ENCODE measurements at places on chromosomes 4 and X. TPM values are rescaled to one million over a fixed set of nuclear protein-coding genes. Genes with fewer than 3 reads are reported as not detected.
A peak's percentile ranks its signal among the peaks of the same experiment; 100 is the strongest.

TCEAL1 gene
- total RNA-seq: 22.3 TPM

GRCh38 chr4:182421753-182422152, 178.6 kb downstream of the TENM3 start:
- DNase-seq: no peak

DNA sequence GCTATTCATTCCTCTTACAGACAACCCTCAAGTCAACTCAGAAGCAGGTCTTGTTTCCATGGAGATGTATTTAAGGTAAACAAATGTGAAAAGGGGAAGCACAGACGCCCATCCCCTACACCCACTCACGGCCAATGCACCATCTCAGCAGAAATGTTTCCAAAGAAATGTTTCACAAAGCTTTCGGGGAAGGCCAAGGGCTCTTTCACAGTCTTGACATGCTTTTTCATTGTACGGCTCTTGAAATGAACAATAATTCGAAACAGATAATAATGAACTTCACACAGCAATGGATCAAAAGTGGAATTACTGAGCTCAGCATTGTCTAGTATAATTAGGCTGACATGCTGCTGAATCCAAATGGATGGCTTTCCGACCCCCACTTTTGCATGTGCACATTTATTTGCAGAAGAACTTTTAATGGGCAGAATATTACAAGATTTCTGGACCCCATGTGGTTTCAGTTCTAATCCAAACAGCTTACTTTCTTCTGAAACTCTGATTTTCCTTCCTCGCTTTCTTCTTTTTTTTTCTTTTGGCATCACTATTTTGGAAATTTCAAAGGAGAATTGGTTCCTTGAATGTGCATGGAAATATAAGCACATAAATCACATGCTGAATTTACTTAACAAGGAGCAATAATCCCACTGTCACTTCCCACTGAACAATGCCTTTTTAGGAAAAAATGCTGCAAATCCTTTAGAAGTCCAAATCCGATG, 160.9 kb downstream of the SMIM20 start:
- no peak for DNase-seq

DNA sequence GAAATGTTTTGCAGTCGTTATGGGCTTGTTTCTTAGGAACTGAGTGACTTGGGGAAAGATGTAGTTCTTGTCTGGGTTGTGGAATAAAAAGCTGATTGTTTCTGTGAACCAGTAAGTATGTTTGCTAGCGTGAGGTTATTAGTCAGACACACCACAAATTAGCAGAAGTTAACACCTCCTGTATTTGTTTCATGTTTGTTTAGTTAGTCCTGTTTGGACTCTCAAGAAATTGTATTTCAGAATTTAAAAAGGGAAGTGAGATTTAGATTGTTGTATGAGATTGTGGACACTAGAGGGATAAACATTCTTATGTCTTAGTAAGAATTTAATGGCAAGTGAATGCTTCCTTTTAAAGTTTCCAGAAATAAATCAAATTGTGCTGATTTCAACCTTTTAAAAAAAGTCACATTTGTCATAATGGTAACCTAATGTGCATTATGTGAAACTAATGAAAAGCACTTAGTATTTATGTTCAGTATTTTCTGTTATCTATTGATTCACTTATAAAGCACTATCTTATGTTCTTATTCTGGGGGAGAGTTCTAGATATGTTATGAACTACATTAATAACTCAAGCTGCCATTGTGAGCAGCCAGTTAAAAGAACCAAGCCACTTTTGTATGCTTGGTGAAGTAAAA, 25.6 kb downstream of the ATP10D start:
- no peak for DNase-seq

DNA sequence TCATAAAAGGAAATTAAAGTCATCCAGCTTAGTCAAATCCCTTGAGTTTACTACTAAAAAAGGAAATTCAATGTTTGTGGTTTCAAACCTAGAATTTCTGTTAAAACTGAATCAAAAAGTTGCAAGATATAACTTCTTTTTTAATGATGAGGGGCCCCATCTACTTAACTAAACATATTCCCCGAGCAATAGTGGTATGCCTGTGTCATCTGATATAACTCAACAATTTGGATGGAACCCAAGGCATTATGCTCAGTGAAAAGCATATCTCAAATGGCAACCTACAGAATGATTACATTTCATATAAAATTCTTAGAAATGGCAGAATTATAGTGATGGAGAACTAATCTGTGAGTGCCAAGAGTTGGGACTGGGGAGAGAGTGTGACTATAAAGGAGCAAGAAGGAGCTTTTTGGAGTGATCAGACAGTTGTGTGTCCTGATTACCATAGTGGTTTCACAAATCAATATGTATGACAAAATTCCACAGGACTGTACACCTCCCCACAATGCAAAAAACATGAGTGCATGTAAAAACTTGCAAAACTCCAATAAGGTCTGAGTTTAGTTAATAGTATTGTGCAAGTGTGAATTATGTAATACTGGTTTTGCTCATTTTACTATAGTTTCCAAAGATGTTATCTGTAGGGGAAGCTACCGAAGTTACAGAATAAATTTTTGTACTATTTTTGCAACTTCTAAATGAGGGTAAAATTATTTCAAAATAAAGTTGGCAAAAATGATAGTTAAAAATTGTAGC, 323.2 kb downstream of the ARHGAP24 start:
- no peak for DNase-seq

MAGEA2 gene
- not detected for total RNA-seq

MAPK10 gene
- total RNA-seq: 38.9 TPM

- no peak for DNase-seq
Measured at GRCh38 chr4:94278781-94279180, 63.9 kb downstream of the HPGDS start.

DNA sequence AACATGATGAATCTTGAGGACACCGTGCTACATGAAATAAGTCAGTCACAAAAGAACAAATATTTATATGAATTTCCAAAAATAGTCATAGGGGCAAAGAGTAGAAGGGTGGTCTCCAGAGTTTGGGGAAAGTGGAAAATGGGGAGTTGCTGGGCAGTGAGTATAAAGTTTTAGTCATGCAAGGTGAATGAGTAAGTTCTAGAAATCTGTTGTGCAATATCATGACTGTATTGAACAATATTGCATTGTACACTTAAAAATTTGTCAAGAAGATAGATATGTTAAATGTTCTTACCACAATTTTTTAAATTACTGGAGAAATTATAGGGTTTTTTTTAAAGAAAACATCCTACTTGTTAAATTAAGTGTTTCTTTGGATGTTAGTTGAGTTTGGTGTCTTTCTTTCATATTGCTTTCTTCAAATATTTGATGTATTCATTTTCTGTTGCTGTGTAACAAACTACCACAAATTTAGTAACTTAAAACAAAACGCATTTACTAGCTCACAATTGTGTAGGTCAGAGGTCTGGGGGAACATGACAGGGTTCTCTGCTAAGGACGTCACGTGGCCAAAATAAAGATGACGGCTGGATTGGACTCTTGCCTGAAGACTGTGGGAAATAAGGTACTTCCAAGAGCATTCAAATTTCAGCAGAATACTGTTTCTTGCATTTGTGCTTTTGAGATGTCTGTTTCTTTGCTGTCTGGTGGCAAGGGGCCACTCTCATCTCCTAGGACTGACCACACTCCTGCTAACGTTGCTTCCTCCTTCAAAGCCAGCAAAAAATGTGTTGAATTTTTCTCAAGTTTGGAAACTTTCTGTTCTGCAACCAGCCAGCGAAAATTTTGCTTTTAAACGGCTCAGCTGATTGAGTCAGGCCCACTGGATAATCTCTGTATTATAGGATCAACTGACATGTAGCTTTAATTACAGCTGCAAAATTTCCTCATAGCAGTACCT, 76.7 kb downstream of the CPEB2 start:
- no peak for DNase-seq

PKD2 gene
- total RNA-seq: 54.3 TPM

AASDH gene
- 7.7 TPM for total RNA-seq

GRCh38 chr4:123398066-123398852, 1.7 kb downstream of the SPRY1 start:
- peak; percentile 94 for DNase-seq

PAGE2 gene
- not detected for total RNA-seq

GRCh38 chr4:16124232-16124631, 40.4 kb upstream of the PROM1 start:
- no peak for DNase-seq

UGT2B17 gene
- total RNA-seq: 0.29 TPM

GRCh38 chr4:85610450-85610849, 135.5 kb downstream of the ARHGAP24 start:
- no peak for DNase-seq

TRMT2B gene
- 12.6 TPM for total RNA-seq

- no peak for DNase-seq
Measured at GRCh38 chr4:127000110-127000509, 632.6 kb upstream of the INTU start.

- no peak for DNase-seq
Measured at GRCh38 chr4:37873386-37873785, 17.5 kb upstream of the TBC1D1 start.

DNA sequence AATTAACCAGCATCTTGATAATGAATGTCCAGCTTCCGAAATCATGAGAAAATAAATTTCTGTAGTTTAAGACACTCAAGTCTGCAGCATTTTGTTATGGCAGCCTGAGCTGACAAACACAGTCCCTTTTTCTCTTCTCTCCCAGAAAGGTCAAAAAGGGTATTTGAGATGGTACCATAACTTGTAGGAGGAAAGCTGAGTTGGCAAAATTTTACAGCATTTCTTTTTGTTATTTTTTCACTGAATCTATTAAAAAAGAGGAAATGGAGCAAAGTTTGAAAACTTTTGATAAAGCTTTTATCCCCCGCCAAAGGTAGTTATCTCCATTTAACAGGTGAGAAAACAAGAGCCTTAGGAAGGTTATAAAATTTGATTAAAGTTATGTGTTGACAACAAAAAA, 367.6 kb upstream of the TECRL start:
- DNase-seq: no peak
